ENCODE measurements at places on chromosomes 12 and 14.

GRCh38 chr12:14111230-14111865 lies 129.9 kb upstream of the GRIN2B start:
- DNase-seq: no peak

GRCh38 chr12:22810036-22810435 lies 185.1 kb downstream of the ETNK1 start:
- DNase-seq: peak; percentile 22

DNA sequence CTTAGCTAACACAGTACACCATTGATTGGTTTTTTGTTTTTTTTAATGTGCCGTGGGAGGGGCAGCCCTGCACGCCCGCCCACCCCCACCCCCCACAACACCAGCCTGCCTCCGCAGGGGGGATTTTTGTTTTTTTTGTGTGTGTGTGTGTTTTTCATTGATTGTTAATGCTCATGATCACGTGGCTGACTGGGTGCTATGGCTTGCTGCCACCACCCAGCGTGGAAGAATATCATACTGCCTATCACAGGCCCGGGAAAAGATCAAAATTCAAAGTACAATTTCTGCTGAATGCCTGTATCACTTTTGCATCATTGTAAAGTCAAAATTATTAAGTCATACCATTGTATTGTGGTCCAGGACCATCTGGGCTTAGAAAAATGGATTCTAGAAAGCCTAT lies 8.3 kb downstream of the RESF1 start:
- no peak for DNase-seq

- DNase-seq: peak; percentile 48
Measured at GRCh38 chr12:2958432-2959191, 585 bp upstream of the TEAD4 start.

DNA sequence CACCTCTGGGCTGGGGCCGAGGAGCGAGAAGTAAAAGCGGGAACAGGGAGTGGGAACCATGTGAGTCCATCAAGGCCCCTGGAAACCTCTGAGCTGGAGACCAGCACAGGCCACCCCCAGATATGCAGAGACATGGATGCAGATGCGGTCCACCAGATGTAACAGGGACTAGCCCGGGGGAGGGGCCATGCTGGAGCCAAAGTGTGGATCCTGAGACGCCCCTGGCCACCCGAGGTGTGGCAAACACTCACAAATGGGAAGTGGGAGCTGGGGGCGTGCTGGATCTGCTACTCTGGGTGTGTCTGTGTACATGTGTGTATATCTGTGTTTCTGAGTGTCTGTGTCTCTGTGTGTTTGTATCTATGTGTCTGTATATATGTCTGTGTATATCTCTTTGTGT lies 12.8 kb downstream of the MYL2 start:
- DNase-seq: no peak

GRCh38 chr12:11839091-11839641 lies 189.7 kb downstream of the ETV6 start:
- no peak for DNase-seq

DNA sequence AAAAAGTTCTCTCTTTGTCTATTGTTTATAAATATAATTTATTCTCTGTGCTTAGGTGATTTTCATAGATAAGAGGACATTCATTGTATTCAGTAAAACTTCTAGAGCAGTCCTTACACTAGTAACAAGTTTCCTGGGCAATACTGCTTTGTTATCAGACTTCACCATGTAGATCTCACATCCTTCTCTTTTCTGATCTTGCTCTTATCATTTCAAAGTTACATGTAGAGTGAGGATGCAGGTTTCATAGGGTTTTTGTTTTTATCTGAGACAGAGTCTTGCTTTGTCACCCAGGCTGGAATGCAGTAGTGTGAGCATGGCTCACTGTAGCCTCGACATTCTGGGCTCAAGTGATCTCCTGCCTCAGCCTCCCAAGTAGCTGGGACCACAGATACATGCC lies 789.5 kb downstream of the DIO2 start:
- DNase-seq: no peak

DNA sequence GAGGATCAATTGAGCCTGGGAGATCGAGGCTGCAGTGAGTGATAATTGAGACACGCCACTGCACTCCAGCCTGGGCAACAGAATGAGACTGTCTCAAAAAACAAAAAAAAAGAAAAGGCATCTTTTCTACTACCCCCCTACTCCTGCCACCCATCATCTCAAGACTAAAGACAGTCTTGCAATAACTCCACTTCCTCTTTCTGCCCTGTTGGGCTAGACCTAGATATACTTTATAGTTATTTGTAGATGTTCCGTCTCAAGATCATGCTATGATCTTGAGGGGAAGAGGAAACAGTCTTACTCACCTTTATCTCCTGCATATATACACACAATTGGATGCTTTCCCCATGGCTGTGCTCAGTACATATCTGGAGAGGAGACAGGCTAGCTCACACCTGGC lies 12.1 kb upstream of the ESPL1 start:
- no peak for DNase-seq

DNA sequence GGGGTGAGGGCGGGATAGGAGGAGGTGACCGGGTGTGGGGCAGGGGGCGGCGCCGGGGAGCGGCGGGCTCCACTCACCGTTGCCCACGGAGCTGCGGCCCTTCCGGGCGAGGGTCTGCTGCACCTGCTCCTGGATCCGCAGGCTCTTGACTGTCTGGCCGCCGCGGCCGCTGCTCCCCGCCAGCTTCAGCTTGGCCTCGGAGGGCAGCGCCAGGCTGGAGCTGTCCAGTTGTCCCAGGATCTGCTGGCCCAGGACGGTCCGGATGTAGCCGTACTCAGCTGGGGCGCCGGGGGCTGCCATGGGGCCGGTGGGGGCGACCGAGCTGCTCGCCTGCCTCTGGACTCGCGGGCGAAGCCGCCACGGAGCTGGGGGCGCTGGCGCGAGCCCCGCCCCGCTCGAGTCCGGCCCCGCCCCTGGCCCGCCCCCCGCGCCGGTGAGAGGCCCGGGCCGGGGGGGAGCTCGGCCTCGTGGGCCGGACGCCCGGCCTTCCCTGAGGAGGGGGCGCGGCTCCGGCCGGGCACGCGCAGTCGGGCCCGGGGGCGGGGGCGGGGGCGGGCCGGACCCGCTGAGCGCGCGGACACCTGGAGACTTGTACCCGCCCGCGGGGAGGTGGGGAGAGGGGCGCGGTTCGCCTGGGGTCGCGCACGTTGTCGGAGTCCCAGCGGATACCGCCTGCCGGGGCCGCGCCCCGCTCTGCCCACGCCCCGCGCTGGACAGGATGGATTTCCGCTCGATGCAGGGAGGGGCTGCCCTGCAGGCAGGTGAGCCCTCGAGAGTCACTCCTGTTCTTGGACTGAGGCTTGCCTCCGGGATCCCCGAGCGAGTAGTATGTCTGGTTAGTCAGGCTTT lies at the start of gene PKP2:
TSS of gene PKP2 (minus strand) at position 346 of the 849 bp plus-strand sequence. CDS start at position 300, 46 bp downstream.
- DNase-seq: peak; percentile 96

DNA sequence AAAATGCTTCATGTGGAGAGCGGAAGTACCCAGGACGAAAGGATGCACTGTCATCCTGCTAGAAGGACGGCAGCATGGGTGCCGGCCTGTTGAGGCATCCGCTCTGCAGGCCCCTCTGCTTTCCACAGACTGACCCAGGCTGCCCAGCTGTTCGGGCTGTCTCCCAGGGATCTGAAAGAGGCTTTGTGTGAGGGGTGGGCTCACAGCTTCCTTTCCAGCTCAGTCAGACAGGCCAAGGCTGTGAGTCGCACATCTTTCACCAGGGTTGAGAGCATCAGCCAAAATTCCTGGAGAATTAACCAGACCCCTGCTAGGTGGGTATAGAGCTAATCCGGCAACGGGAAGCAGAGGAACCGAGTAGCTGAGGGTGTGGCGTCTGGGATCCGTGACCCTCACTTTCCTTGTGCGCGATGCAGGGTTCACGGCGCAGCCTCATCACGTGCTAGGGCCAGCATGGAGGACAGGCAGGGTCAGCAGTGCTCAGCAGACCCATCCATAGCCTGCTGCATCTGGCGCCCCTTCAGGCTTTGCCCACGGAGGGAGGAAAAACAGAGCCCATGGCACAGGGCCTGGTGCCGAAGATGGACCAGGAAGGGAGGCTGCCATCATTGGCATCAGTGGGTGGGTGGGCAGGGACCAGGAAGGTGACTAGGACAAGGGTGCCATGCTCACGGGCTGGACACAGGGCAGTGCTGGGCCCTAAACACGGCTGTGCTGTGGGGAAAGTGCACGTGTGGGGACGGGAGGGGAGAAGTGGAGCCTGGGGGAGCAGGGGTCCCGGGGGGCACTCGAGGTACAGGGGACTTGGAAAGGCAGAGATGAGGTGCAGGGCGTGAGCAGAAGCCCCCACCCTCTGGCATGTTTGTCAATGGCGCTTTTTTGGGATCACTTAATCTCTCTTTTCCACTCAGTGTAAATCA lies 9.2 kb upstream of the SIVA1 start:
- no peak for DNase-seq

DNA sequence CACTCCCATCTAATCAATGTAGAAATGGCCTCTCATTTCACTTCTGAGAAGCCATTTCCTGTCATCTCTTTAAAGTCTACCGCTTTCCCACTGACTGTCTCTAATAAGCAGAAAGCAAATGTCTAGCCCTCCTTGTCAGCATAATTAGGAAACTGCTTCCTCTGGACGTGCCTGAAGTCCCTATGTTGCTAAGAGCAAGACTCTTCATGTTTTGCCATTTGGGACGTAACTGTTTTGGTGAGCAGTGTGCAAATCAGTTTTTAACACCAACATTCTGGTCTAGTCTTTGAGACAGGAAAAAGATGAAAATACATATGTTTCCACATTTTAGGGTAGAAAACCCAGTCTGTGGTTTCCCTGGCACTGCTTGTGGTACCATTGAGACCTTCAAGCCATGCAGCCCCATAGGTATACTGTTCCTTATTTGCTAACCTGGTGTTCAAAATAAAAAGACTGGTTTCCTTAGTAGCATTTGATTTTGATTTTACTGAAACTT lies 22.2 kb downstream of the IFNG start:
- DNase-seq: no peak

- DNase-seq: no peak
Measured at GRCh38 chr12:94731733-94732360, 81.5 kb upstream of the TMCC3 start.

- DNase-seq: no peak
Measured at GRCh38 chr12:57441846-57442427, 7.4 kb downstream of the INHBC start.

DNA sequence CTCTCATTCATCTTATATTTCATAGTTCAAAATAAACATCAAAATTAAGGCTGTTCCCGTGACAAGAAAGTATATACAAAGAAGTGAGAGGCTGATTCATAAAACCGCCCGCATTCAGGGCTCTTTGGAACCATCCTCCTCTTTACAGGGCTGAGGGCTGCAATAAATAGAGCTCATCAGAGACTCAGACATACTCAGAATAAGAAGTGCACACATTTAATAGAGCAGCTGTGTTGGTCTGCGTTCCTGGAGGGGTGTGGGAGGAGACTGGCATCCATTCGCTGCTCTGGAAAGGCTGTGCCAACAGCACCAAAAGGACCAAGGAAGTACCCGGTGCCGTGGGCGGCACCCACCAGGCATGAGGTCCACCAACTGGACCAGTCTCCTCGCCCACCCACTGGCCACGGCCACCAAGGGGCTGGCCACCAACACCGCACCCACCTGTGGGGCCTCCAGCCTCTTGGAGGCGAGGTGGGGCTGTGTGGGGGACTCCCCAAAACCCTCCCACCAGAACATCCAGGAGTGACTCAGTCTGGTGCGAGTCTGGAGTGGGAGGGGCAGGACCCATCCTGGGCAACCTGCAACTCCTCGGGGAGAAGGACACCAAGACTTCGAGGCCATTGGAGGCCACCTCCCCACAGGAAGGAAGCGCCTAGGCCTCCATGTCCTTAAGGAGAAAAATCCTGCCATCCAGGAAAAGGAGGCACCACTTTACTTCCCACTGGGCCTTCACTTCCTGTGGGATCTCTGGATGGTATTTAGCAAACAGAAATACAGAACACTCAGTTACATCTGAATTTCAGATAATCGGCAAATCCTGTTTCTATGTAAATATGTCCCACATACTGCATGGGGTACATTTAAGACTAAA lies 32.7 kb downstream of the VCPKMT start:
- no peak for DNase-seq

GRCh38 chr14:22898302-22899090 lies 15.5 kb downstream of the REM2 start:
- DNase-seq: no peak

GRCh38 chr12:50394469-50395029 lies 1.9 kb downstream of the FAM186A start:
- no peak for DNase-seq

DNA sequence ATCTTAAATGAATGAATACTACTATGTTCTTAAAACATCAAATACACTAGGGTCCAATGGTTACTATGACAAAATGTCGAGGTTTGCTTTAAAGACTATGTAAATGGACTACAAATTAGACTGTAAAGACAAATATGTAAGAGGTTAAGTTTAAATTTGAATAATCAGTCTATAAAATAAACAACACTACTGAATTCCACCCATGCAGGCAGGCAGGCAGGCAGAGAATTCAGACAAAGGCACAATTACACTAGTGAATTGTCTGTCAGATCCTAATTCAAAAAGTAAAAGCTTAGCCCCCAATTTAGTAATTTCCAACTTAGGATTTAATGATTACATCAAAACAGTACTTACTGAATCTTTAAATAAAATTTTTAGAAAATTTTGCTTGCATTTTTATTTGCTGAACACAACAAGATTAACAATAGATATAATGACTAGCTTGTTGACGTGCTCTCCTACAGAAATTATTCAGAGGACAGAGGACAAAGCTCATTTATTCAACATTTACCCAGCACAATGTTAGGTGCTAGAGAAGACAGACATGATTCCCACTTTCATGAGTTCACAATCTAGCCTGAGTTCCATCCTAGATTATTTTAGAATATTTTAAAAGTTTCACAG lies 97.4 kb downstream of the CDK17 start:
- no peak for DNase-seq

GRCh38 chr12:106369624-106370346 lies 12.2 kb downstream of the POLR3B start:
- no peak for DNase-seq

DNA sequence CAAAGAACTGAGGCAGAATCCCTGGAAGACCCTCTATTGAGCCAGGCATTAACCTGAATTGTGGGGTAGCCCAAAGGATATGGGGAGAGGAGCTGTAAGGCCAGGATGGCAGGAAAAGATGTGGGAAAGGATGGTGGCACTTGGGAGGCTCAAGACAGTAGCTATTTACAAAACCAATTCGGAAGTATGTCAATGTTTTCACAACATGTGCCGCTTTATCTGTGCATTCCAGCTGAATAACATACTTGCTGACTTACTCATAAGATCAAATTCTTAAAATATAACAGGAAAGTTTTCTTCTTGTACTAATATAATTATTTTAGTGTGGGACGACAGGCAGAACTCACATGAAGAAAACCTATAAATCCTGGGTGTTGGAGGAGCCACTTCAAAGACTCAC lies 10.6 kb downstream of the BBS10 start:
- no peak for DNase-seq

Data from NCI-H1105 treated with DMSO at 0.1 percent for 48 hours (cell line).